CD4-positive, alpha-beta T cell treated with Interleukin-17A for 1 hour (primary cell): ENCODE measurements at places on chromosomes 7 and 10.

DNA sequence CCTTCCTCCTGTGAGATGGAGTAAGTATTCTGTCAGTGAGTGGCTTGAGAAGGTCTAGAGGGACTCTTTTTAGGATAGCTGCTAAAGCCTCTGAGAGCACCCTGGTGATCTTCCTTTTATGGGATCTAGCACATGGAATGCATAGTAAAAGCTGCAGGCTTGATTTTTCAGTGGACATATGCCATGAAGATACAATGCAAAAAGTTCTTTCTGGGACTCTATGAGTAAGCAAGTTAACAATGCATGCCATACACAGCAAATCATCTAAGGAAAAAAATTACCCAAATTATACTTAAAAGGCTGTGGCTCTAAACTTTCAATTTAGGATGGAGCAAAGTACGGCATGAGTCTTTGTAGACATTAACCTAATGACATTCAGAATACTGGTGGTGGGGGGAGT lies 154.5 kb downstream of the SGMS1 start:
- DNase-seq: no peak

DNA sequence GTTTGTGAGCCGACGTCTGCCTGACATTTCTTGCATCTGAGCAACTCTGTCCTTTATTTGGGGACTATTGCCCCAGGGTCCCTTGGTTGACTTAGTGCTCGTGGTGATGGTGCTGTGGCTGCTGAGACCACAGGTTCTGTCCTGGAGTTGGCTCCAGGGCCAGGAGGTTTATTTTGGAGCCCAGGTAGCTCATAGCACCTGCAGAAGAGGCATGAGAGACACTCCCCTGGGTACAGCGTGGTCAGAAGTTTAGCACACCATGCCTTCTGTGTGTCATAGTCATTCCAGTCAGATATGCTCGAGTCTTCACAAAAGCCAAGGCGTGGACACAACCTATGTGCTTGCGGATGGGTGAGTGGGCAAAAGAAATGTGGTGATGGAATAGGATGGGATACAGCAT lies 496.9 kb downstream of the TCERG1L start:
- DNase-seq: no peak

- no peak for DNase-seq
Observed at GRCh38 chr7:144957998-144958397, 122.1 kb upstream of the TPK1 start.

- DNase-seq: no peak
Observed at GRCh38 chr7:39249635-39250152, 272.0 kb downstream of the POU6F2 start.

DNA sequence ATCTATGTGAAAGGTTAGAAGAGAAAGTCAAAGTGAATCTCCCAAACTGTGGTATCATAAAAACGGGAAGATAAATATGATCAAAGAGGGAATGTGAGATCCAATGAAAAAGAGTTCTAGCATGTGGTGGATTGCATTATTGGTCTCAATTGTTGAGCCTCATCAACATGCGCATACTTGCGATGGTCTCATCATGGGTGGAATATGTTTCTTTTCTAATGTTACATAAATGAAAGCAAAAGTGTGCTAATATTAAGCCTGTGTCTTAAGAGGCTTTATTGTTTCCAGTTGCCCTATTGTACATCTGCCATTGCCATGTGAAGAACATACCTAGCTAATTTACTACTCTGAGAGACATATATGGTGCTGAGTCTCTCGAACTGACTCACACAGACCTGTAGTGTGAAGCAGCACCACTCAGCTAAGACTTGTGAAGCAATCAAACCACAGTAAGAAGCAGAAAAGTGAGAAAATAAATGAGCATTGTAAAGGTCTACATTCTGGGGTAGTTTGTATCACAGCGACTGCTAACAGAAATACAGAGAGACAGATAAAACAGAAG lies 645.5 kb upstream of the PCDH15 start:
- no peak for DNase-seq

- DNase-seq: no peak
Observed at GRCh38 chr7:51545131-51545530, 228.5 kb upstream of the COBL start.

DNA sequence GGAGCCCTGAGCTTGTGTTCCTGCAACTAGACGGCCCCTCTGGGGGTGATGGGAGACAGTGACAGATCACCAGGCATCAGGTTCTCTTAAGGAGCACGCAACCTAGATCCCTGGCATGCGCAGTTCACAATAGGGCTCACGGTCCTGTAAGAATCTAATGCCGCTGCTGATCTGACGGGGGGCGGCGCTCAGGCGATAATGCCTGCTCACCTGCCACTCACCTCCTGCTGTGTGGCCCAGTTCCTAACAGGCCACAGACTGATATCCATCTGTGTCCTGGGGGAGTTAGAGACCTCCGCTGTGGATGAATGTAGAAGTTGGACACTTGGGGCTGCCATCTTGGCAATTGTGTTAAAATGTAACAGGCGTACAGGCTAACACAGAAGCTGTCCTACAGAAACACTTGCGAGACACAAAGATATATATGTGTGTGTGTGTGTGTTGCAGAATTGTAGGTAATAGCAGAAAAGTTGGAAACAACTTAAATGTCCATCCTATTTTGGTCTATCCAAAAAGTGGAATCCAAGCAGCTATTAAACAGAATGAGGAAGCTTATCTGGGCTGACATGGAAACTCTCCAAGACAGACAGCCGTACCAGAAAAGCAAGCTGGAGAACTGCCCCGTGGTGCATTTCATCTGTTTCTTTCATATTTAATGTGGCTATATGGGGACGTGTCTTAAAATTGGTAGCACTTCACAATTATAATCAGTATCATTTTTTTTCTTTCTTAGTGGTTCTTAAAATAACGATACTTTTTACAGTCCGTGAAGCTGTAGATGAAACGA lies 82.8 kb downstream of the MKI67 start:
- no peak for DNase-seq

DNA sequence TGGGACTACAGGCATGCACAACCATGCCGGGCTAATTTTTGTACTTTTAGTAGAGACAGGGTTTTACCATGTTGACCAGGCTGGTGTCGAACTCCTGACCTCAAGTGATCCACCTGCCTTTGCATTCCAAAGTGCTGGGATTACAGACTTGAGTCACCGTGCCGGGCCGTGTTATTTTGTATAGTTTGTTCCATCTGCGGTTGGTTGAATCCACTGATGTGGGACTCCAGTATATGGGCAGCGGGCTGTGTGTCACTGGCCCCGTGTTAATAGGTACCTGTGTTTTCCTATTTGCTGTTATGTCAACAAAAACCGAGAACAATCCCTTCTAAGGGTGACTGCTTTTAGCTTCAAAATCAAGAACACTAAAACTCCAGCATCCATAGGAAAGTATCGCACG lies 297.6 kb upstream of the PITRM1 start:
- DNase-seq: no peak

GRCh38 chr10:69087590-69088470 lies at the start of gene SRGN:
SRGN (plus strand) TSS chr10:69088103; CDS start chr10:69088158, 55 bp downstream.
- DNase-seq: peak; percentile 96

- DNase-seq: no peak
Observed at GRCh38 chr10:113282564-113282963, 270.3 kb upstream of the HABP2 start.

DNA sequence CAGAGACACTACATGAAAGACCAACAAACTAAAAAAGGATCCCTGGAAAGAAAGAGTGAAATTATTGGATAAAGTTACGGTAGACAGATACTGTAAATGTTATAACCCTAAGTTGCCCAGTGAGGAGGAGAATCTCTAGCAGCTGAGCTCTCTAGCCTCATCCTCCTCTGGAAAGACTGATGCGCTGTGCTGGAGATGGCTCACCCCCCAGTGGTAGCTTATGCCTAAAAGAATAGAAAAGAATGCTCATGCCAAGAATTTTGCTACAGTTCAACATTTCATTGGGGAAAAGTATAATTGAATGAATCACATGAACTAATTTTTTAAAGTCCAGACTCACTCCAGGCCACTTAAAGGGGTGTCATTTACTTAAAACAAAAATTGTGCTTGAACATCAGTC lies 50.8 kb upstream of the RNF32 start:
- DNase-seq: no peak

- no peak for DNase-seq
Observed at GRCh38 chr10:681670-682318, 7.7 kb downstream of the DIP2C start.

DNA sequence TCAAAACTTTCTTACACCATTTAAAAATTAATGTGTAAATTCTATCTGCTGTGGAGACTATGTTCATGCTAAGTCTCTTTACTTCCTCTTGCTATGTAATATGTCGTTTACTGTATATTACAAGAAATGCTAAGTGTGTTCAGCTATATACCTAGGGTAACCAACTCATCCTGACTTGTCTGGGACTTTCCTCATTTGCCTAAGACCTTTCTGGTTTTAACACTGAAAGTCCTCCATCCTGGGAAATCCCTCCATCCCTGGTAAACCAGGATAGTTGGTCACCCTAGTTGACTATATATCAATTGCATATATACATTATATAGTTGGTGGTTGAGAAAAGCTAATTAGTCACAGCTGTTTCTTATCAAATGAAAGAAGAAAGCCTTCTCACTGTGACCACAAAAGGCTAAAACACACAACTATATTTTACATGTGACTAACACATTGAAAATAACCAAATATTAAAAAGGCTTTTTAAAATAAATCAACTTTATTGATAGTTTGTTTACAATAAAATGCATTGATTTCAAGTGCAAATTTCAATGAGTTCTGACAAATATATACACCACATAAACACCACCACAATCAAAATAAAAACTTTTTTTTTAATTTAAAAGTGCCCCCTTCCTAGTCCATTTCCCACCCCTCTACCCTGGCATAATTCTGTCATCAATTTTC lies 167.7 kb upstream of the INHBA start:
- no peak for DNase-seq

GRCh38 chr7:148163246-148163645 lies 427.3 kb upstream of the C7orf33 start:
- no peak for DNase-seq

- no peak for DNase-seq
Observed at GRCh38 chr7:73909051-73909941, 48.3 kb downstream of the TMEM270 start.

DNA sequence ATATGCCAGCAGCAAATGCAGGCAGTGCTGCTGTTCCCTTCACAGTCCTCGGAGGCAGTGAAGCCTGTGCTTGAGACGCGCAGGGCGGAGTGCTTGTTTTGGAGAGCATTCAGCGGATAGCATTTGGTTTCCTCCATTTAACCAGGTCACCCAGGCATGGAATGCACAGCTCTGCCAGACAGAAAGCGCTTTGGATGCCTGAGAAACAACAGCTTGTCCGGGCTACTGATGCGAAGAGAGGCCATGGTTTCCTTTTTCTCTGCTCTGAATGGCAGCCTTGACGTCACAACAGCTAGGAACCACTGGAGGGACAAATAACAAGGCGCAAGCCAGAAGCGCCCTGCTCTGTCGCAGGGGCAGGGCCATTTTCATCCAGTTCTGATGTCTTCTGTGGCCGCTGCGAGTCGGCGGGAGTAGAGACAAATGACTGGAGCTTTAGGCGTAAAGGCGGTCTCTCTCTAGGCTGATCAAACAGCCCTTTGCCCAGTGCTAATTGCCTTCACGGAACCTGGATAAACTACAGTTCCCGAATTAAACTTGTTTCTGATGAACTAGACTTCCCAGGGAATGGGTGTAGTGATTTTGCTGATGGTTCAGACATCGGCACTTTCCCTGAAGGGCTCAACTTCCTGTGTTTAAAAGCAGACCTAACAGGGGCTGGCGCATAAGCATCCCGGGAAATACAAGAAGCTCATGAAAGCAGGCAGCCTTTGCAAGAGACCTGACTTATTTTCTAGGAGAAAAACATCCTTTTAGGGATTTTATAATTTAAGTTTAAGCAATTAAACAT lies 187.6 kb upstream of the KLF14 start:
- DNase-seq: no peak

GRCh38 chr10:70513848-70514309 lies 35.3 kb downstream of the PALD1 start:
- no peak for DNase-seq

GRCh38 chr7:143477501-143478150 lies at the start of gene TAS2R41:
TAS2R41 (plus strand) TSS chr7:143477873; CDS start chr7:143477873, 0 bp downstream.
- DNase-seq: no peak

GRCh38 chr7:134645478-134645877 lies 1.2 kb upstream of the BPGM start:
- DNase-seq: no peak

GRCh38 chr10:130357951-130358350 lies 221.8 kb downstream of the GLRX3 start:
- DNase-seq: no peak

GRCh38 chr7:28276298-28276697 lies 95.7 kb upstream of the JAZF1 start:
- no peak for DNase-seq

- DNase-seq: no peak
Observed at GRCh38 chr10:22723783-22724182, 9.4 kb upstream of the PIP4K2A start.

DNA sequence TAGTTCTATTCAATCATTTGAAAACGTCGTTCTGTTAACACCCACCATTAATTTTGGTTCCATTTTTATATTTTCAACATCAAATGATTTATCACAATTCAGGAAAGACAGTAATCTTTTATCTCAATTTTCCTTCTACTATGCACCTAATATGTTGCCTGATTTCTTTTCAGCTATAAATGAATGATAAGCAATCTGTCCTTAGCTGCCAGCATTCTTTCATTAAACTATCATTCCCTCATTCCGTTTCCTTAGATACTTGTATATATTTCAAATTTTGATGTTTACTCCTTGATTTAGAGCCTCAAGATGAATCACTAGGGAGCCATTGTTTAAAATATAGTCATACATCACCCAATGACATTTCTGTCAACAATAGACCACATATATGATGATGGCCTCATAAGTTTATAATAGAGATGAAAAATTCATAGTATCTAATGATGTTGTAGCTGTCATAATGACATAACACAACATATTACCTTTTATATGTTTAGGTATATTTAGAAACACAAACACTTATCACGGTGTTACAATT lies 661.7 kb downstream of the IPMK start:
- no peak for DNase-seq

DNA sequence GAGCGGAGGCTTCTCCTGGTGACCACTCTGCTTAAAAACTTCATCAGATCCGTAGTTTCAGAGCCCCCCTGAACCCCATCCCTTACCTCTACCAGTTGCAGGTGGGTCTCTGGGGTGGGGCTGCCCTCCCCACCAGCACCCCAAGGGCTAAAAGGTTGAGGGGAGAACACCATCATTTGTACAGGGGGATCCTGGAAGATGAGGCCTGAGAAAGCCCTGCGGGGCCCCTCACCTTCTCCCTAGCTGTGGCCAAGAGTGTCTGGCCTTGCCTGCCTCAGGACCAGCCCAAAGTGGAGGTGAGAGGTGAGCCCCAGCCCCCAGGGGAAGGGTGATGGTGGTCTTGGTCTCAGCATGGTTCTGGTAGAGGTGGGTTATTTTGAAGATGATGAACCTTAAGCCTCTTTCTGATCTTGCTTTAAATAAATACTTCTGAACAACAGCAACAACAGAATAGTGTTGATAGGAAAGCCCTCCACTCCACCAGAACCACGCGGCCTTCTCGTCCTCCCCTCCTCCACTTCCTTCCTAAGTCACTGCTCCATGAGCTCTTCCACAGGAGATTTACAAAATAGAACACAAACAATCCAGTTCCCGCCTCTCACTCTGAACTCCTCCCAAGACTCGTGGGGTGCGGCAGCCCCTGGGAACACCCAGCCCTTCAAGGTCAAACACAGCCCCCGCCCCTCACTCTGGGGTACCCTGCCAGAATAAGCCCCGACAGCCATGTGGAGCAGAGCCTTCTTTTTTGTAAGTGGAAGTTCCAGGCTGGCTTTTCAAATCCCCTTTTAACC lies 169.1 kb downstream of the EGFR start:
- DNase-seq: no peak

GRCh38 chr7:157006829-157007469 lies 3.5 kb downstream of the MNX1 start:
- DNase-seq: no peak
